ENCODE measurements at places on chromosomes 12 and 14. TPM values are rescaled to one million over a fixed set of nuclear protein-coding genes. Genes with fewer than 3 reads are reported as not detected.
A peak's percentile ranks its signal among the peaks of the same experiment; 100 is the strongest.

The NOVA1 gene
- 0.05 TPM for total RNA-seq

DNA sequence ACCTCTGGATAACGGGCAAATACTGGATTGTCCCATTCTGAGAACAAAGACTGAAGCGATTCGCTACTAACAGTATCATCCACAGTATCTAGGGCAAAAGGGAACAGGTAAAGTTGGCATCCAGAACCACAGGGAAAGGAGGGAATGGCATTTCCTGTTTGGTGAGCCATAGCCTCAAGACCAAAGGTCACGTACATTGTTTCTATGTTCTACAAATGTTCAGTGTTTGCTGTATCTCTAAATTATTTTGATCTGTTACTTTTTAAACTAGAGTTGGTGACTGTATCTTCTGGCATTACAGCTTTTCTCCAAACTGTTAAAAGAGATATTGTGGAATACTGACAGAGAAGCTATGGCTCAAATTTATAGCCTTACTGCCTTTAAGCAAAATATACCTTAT is 9.7 kb downstream of the MLH3 start:
- DNase-seq, result peak; percentile 33

DNA sequence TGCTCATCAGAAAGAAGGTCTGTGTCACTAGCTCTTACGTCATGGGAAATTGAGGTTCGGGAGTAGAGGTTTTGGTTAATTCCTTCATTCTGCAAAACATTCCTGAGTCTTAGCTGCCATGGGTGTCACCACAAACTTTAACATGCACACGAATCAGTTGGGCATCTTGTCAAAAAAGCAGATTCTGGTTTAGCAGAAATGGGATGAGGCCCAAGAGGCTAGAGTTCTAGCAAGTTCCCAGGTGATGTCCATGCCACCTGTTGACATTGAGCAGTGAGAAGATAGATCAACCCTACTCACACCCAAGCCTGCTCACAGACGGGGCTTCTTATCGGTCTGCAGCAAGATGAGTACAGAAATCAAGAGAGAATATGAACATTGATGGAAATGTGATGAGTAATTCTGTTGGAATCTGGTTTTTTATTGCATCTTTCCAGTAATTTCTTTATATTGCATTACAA is 11.7 kb upstream of the RIN3 start:
- DNase-seq, result no peak

The KRT85 gene
- not detected for total RNA-seq

GRCh38 chr12:87051621-87052020 is 795.4 kb upstream of the MGAT4C start:
- DNase-seq, result no peak

The GPR162 gene
- 0.93 TPM for total RNA-seq

The LRTM2 gene
- not detected for total RNA-seq

The EMP1 gene
- total RNA-seq, result 318 TPM

- DNase-seq, result no peak
Measured at GRCh38 chr14:75343911-75344310, 65.3 kb downstream of the FOS start.

- no peak for DNase-seq
Measured at GRCh38 chr14:28220391-28220790, 546.2 kb upstream of the FOXG1 start.

The TTC9 gene
- 0.23 TPM for total RNA-seq

- no peak for DNase-seq
Measured at GRCh38 chr12:74725154-74725553, 187.5 kb downstream of the ATXN7L3B start.

The HOXC12 gene
- not detected for total RNA-seq

The DLST gene
- total RNA-seq, result 58.0 TPM

The DENND5B gene
- total RNA-seq, result 12.1 TPM

DNA sequence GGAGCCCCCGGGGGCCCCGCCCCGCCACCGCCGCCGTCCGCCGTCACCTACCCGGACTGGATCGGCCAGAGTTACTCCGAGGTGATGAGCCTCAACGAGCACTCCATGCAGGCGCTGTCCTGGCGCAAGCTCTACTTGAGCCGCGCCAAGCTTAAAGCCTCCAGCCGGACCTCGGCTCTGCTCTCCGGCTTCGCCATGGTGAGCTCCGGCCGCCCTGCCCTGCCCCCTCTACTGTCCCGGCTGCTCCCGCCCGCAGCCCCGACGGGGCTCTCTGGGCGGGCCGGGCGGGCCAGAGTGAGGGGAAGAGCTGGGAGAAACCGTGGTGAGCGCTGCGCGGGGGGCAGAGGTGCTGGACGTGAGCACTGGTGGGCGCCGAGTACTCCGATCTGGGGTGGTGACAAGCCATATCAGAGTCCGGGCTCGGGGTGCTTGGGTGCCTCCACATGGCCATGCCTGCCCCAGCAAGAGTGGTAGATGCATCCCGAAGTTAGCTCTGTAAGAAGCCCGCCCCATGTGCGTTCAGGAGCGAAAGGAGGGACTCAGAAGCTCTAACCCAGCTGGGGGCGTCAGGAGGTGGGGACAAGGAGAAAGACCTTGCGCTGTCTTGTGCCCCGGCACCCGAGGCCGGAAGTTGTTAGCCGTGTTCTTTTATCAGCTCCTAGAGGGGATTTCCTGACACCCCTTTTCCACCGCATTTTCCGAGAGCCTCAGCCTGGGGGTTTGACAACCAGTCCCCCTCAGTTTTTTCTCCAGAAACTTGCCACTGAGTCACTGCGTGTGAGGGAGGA is 717 bp downstream of the ORAI1 start:
- DNase-seq, result peak; percentile 74

The PHETA1 gene
- total RNA-seq, result 8.5 TPM

- no peak for DNase-seq
Measured at GRCh38 chr14:35958499-35958898, 132.4 kb downstream of the BRMS1L start.

The CLEC4D gene
- not detected for total RNA-seq

- DNase-seq, result peak; percentile 84
Measured at GRCh38 chr12:96980991-96981414, 73.9 kb downstream of the NEDD1 start.

- peak; percentile 54 for DNase-seq
Measured at GRCh38 chr12:84911271-84912197, 1.1 kb downstream of the SLC6A15 start.

DNA sequence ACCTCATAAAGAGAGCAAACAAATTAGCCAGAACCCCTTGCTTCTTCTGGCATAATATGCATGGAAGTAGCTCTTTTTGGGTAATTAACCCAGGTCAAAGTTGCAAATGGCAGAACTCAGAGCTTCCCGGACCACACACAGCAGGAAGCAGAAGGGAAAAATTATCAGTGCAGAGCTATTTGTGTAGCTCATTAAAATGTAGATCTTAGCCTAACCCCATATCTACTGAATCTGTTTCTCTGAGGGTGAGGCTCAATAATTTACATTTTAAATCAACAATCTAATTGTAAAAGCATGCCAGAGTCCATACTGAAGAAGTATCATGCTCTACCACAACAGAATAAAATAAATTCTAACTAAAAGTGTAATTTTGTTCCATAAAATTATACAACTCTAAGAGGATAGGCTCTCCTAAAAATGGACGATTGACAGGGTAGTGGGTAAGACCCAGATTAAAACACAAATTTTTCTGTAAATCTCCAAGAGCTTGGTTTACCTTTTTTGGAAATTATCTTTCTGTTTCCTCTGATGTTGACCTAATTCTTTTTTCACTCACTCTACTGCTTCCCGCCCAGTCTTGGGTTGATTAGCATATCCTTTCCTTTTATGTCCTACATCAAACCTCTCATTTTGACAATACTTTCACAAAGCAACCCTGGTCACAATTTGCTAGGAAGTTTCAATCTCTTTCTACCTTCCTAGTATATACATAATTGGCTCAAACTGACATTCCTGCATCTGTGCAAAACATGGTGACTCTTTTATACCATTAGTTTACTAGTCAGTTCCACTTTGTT is 213.3 kb upstream of the SLC16A7 start:
- DNase-seq, result no peak

The PLXNC1 gene
- total RNA-seq, result 0.23 TPM

DNA sequence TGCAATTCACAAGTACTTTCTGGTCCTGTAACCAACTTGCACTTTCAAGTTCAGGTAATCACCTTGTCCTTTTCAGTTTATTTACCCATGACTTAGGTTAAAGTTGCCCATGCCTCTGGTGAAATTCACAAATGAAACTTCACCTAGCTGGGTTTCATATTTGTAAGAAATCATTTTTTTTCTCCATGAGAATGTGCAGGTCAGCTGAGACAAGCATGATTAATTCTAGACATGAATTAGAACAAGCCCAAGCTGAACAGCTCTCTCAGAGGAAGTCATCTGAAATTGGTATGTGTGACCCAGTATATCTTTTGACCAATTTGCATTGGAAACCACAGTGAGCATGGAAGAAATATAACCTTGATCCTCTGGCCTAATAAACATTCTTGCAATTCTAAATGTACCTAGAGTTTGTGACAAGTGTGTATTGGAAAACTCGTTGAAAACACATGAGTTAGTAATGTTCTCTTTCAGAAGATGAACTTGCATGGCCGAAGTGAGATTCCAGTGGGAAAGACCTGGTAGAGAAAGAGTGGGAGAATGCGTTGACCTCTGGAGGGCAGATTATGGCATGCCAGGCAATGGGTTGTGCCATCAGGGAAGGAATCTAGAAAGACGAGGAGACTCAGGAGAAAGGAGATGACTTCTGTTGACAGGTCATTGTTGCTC is 486.5 kb downstream of the ZFP36L1 start:
- DNase-seq, result no peak

- DNase-seq, result no peak
Measured at GRCh38 chr14:96153003-96153402, 51.6 kb upstream of the BDKRB2 start.

DNA sequence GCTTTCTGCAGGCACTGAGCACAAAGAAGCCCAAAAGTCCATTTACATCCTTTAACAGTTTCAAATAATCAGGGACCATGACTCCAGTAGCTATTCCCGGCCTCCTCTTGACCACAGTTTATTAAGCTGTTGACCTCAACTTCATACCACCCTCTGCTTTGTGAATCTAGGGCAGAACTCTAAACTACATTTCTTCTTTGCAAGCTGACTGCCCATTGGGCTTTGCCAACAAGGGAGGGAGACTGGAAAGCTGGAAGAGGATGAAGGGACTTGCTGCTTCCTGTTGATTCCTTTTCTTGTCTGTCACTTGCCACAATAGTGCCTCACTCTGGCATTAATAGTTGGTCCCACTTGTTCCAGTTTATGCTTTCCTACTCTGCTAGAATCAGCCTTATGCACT is 2.7 kb downstream of the CGRRF1 start:
- DNase-seq, result no peak

The SAMD15 gene
- total RNA-seq, result 0.88 TPM

- no peak for DNase-seq
Measured at GRCh38 chr12:92301356-92301755, 155.7 kb upstream of the BTG1 start.

The TOMM20L gene
- total RNA-seq, result not detected

- DNase-seq, result no peak
Measured at GRCh38 chr12:77384941-77385340, 319.6 kb upstream of the E2F7 start.

DNA sequence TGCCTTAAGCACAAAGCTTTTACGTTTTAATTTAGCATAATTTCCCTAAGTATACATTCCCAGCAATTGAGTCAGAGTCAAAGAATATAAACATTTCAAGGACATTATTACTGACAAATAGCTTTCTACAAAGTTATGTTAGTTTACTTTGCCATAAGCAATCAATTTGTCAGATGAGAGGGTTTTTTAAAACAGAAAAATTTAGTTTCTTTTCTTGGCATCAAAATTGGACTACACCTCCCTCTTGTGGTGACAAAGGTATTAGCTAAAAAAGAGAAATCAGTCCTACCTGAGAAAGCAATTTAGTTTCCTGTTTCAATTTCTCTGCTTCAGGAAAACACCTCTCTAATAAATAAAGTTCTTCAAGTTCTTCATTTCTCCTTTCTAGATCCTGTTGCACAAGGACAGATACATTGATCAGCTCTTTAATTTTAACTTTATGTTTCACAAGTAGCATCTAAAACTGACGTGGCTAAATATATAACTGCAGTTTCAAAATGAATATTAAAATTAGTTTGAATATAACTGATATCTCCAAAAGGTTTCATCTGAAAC is 39.9 kb downstream of the DNAI7 start:
- peak; percentile 52 for DNase-seq

DNA sequence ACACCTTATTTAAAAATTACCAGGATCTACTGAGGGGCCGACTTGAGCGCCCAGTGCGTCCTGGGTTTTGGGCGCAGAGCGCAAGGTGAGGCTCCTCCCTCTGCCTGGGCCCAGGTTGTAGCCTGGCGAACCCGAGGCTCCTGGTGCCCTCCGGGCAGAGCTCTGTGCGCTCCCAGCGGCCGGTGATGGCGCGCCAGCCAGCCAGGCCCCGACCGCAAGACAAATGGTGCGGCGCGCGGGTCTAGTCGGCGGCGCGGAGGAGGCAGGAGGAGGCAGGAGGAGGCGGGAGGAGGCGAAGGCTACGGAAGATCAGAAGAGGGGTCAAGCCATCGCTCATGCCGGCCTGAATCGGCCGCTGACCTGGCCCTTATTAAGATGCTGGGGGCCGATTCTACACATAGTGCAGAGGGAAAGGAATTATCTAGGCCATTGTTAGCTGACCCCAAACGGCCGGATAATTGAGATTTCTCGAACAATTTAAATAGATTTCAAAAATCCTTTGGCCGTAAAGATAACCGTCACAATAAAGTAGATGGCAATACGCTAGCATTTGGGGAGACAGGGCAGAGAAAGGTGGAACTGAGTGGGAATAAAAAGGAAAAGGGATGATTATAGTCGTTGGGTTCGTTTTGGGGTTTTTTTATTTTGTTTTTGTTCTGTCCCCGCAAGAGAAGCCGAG is 2.8 kb downstream of the TBX5 start:
- DNase-seq, result peak; percentile 12

- DNase-seq, result no peak
Measured at GRCh38 chr12:13117029-13117428, 13.6 kb upstream of the GSG1 start.

The COA8 gene
- total RNA-seq, result 26.5 TPM

DNA sequence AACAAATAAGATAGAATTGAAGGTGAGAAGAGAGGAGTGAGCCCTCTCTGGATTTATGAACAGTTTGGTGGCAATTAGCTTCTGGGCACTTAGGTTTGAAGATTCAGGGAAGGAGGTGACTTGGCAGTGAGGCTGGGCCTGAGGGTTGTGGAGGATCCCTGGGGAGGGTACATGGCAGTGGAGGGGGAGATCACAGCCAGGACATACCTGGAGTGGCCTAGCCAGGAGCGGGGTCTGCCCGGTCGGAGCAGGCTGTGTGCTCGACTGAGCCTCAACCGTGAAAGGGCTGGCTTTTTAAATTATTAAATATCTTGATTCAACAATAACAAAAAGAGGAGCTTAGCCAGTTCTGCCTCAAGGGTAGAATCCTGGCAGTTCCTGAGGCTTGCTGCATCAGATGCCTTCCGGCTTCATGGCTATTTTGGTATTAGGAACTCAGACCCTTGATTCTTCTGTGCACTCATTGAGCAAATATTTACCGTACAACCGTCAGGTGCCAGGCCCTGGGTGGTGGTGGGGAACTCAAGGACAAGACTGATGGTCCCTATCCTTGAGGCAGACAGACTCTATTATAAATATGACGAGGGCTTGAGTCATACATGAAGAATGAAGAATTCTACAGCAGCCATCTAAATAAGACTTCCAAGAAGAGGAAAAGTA is 73.4 kb downstream of the SPTB start:
- no peak for DNase-seq
